ENCODE measurements at places on chromosomes 7 and 10.

DNA sequence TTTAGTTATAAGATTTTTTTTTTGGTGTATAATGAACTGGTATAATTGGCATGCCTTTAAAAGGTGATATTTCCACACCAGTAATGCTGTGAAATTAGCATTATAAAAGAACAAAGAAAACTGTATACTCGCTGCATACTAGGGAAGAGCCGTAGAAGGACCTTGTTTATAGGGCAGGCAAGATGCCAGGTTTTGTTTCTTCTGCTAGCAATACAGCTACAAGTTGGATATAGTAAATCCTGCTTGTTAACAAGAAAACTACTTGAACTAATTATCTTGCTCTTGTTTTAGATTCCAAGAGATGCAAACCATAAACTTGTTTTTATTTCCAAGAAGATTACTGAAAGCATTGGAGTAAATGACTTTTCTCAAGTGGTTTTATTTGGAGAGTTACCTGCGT, 1.9 kb downstream of the DNAH11 start:
- no peak for DNase-seq

DNA sequence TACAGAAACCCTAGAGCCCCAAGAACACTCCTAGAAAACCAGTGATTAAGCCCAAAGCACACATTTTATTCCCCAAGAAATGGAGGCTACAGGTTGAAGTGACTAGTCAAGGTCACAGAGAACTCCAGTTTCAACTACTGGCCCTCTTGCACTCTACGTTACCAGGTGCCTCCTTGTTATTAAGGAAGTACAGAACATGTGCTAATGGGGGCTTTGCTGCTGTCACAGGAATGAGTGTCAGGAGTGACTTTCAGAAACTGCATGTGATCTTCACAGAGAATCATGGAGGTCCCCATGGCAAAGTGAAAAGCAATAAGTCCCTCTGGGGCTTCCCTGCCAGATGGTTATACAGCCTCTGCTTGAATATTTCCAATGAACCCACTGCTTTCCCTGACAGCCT, 19.3 kb downstream of the JAZF1 start:
- no peak for DNase-seq

GRCh38 chr7:40645197-40645596, 510.4 kb downstream of the SUGCT start:
- no peak for DNase-seq

GRCh38 chr7:44383566-44383965, 58.2 kb upstream of the CAMK2B start:
- no peak for DNase-seq

- DNase-seq: no peak
These were observed 117.3 kb upstream of the PCBD1 start for GRCh38 chr10:71005337-71006305.

DNA sequence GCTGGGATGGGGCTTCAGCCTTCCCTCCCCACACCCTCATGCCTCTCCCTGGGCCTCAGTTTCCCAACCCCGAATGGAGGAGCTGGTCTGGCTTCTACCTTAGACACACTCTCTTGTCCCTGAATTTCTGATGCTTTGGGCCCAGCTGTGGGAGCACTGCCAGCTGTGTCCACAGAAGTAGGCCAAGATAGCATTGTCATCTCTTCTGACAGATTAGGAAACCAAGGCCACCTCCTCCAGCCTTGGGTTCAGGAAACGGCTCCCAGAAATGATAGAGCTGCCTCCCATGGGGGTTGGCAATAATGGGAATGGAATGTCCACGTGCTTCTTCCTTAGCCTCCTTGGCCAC, 1.3 kb downstream of the PPIF start:
- DNase-seq: no peak

- DNase-seq: no peak
These were observed 125.6 kb downstream of the CCDC71L start for GRCh38 chr7:106535234-106535932.

DNA sequence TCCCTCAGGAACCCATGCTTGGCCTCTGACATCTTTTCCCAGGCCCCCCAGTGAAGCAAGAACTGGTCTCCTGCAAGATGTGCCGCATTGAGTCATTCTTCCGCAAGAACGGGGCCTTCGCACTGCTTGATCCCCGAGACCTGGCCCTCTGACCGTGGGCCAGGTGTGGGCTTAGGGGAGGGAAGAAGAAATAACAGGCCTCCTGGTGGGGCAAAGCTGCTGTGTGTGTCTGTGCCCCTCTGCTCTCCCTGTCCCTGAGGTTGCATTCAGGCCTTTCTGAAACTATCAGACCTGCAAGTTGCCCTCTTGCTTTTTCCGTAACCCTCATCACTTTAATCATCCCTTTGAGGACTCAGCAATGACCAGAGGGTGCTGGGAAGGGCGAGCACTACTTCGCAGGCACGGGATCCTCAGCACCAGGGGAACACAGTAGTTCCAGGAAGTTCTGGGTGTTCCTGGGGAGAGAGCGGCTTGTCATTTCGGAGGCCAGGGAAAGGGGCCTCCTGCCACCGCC, 6.0 kb downstream of the ATP6V1F start:
- no peak for DNase-seq

DNA sequence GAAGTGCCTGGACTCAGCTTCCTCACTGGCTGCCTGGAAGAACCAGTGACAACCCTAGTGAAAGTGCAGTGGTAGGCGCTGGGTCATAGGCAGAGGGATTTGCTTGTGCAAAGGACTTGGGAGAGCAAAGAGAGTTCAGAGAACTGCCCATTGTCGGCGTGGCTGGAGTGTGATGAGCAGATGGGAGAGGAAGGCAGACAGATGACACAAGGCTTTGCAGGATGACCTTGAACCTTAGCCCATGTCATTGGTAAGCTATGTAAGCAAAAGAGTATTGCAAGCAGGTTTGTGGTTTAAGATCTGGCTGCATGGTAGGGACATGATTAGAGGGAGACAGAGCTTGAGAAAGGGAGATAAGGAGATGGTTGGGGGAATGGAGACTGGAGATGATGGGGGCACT, 35.3 kb upstream of the NOBOX start:
- DNase-seq: no peak

DNA sequence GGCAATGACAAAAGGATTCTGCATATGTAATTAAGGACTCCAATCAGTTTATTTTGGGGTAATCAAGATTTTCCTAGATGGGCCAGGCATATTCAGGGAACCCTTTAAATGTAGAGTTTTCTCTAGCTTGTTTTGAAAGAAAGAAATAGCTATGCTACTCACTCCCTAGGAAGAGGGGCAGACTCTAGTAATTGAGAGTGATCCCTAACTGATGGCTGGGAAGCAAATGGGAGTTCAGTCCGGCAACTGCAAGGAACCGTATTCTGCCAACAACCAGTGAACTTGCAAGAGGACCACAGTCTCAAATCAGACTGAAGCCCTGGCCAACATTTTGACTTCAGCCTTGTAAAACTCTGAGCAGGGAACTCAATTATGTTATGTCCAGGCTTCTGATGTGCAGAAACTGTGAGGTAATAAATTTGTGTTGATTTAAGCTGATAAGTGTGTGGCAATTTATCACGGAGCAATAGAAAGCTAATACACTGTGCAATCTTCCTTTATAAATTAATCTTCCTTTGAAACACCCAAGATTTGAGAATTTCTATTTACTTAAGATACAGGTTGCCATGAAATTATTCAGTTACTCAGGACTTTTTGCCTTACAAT, 14.0 kb downstream of the AOAH start:
- no peak for DNase-seq

GRCh38 chr7:24283897-24284698, at the start of gene NPY:
Gene NPY (plus strand): TSS chr7:24284190. CDS start chr7:24285241, 1,051 bp downstream.
- no peak for DNase-seq

DNA sequence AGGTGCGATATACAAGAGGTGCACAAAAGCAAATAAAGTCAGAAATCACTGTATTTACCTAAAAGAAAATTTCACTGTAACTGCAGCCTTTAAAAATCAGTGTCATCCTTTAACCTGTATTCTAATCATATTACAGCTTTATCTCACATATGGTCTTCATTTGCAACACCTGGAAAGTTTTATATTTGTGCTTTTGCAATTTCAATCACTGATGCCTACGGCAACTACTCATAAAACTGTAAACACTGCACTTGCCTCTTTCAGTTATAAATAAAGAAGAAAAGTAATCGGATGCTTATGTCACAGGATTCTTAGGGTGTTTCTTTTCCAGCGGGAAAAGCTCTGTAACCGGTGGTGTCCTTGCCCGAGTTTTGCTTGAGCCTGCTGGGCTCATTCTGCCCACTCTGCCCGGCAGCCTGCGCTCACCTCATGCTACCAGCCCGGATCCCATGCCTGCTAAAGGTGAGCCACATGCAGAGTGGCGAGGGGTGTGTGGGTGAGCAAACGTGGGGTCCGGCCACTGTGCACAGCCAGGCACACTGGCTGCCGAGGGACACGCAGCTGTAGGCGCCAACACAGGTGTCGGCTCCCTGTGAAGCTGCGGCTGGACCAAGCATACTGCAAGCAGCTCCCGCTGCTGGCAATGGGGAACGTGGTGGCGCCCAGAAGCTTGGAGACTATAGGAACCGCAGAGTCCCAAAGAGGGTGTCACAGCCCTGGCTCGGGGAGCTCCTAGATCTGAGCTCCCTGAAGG, 56.3 kb upstream of the ABCB5 start:
- DNase-seq: no peak

DNA sequence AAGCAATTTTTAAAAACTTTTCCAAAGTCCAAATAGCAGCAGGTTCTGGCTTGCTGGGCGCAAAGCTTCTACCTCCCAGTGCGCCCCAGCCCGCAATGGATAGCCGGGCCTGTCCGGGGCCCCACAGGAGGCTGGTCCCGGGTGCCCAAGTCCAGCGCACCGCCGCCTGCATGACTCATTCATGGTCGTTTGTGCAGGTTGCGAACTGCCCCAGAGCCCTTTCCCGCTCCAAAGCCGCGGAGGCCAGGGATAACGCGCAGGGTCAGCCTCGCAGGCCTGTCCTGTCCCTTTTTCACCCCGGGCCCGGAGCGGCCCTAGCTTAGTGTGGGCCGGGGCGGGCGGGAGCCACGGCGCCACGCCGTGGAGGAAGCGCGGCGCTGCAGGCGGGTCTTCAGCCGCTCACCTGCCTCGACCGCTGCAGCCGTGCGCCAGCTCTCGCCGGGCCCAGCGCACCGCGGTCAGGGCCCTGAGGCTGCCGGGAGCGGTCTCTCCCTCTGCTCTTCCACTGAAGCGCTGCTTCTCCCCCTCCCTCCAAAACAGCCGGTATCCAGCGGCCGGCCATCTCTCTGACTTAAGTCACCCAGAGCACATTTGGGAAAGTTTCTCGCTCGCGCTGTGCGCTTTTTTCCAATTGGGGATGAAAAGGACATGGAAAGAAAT, 1.7 kb upstream of the EGR2 start:
- no peak for DNase-seq

GRCh38 chr10:95841661-95842498, 65.9 kb upstream of the CC2D2B start:
- no peak for DNase-seq

DNA sequence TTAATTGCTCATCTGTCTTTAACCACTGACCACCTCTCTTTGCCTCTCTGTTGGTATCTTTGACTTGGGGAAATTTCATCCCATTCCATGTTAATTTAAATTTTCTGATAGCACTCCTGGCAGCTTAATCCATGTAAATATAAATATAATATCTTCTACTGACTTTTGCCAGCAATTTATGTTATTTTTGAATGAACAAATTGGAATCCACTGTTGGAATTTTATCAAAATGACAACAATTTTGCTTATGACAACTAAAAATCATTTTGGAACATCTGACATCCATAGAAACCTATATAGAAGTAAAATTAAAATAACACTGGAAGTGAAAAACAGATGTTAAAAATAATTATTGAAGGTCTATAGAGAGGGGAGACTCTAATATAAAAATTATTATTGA, 176.5 kb upstream of the AKR1E2 start:
- no peak for DNase-seq

DNA sequence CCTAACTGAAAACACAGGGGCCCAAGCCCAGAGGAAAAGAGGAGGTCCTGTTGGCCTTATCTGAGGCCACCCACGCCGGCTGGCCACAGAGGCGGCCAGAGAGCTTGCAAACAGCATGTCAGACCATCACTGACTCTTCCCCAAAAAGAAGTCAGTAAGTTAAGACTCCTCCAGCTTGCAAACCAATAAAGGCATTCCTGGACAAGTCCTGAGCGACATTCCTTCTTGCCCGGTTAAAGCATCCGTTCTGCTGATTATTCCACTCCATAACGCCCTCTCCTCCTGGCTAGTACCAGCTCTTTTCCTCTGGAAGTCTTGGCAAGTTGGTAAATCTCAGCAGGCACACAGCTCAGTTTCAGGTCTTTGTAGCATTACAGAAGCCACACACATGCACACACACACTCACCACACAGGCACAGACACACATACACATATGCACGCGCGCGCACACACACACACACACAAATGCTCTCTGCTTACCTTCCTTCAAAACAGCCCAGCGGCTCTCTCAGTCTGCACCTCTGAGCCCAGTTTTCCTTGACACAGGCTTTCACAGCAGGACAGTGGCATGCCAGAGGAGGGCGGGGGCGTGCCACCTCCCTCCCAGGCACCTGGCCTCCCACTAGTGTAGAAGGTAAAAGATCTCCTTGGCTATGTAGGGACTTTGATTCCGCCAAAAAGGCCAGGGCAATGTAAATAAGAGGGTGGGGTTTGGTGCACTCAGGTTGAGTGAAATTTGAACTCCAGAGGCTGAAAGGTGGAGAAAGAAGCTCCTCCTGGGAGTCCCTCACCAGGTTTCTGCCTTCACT, 201.4 kb downstream of the TNS3 start:
- no peak for DNase-seq

GRCh38 chr10:124308811-124309210, 109.9 kb downstream of the OAT start:
- no peak for DNase-seq

DNA sequence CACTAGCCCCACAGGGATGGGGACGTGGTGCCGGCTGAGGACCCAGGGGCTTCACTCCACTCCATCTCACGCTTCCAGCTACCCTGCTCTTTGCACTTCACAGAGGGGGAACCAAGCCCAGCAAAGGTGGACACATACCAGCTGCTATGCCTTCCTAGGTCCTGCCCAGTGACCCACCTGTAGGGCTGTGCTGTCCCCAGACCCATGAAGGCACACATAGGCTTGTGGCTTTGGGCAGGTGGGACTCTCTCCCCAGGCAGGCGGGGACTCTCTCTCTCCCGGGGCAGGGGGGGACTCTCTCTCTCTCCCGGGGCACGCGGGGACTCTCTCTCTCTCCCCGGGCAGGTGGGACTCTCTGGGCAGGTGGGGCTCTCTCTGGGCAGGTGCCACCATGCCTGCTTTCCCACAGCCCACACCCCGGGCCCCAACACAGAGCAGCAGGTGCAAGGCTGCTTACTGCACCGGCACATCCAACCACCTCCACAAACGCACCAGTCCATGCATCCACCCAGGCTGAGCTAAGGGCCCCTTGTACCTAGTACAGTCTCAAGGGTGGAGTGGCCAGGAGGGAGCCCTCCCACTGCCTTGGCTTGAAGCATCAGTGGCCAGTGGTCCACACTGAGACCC, 13.8 kb upstream of the GPR146 start:
- no peak for DNase-seq

- DNase-seq: peak; percentile 78
These were observed 113.2 kb upstream of the DGKB start for GRCh38 chr7:15015545-15016314.

DNA sequence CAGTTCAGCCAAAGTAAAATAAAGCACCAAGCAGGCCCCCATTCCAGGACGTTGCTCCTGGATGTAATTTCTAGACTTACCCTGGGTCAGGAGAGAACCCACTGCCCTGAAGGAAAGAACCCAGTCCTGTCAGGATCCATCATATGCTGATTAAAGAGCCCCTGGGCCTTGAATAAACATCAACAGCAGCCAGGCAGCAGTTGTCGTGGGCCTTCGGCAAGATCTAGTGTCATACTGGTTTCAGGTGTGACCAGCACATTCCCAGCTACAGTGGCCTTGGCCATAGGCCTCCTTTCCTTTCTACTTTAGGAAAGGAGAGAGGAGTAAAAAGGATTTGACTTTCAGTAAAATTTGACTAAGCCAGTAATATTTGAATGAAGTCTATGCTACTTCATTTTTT, 289.1 kb upstream of the CACNA2D1 start:
- no peak for DNase-seq
